ENCODE measurements at places on chromosomes 6 and 20.

GRCh38 chr6:72651174-72651573, 29.3 kb downstream of the KCNQ5 start:
- H3K36me3 ChIP-seq, result peaks cover 6% of the 10 kb centered on the region
- DNase-seq, result no peak
- H3K4me1 ChIP-seq, result peaks cover 36% of the 10 kb centered on the region
- no peak overlapping the region for H3K4me3 ChIP-seq

- no peak overlapping the region for H3K27ac ChIP-seq
- H3K4me1 ChIP-seq, result no peaks in the 10 kb centered on the region
- H3K27me3 ChIP-seq, result peaks cover 10% of the 10 kb centered on the region
- no peak for DNase-seq
Observed at GRCh38 chr6:12804952-12805645, 88.5 kb downstream of the PHACTR1 start.

GRCh38 chr6:47439348-47439668, 38.3 kb upstream of the CD2AP start:
- H3K27ac ChIP-seq, result no peak overlapping the region
- no peak overlapping the region for H3K4me3 ChIP-seq
- DNase-seq, result no peak
- peaks cover 33% of the 10 kb centered on the region for H3K4me1 ChIP-seq
- H3K27me3 ChIP-seq, result peaks cover 2% of the 10 kb centered on the region

GRCh38 chr20:19660808-19661378, 97.2 kb upstream of the RIN2 start:
- H3K27me3 ChIP-seq, result peaks cover 19% of the 10 kb centered on the region
- DNase-seq, result no peak
- no peaks in the 10 kb centered on the region for H3K36me3 ChIP-seq

- no peak overlapping the region for H3K4me3 ChIP-seq
- no peak overlapping the region for H3K27ac ChIP-seq
- H3K27me3 ChIP-seq, result no peaks in the 10 kb centered on the region
- H3K36me3 ChIP-seq, result peaks cover 20% of the 10 kb centered on the region
- DNase-seq, result no peak
Observed at GRCh38 chr20:2123720-2124119, 22.1 kb downstream of the STK35 start.

DNA sequence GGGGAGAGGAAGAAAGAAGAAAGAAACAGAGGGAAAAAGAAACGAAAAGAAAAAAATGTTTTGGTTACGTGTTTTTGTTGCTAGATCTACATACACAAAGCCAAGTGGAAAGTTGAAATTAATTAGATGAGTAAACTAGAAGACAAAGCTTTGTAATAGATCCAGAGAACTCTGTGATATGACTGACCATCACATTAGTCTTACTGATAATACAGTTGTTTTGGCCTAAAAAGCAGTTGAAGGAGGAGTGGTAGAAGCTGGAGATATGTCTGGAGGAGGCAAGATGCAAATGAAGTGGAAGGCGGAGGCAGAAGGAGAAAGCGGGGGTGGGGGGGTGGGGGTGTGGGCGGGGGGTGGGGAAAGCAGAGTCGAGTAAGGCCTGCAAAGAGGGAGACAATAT, 500.1 kb upstream of the ID4 start:
- no peaks in the 10 kb centered on the region for H3K27me3 ChIP-seq
- no peak for DNase-seq
- H3K27ac ChIP-seq, result no peak overlapping the region
- H3K4me1 ChIP-seq, result no peaks in the 10 kb centered on the region

DNA sequence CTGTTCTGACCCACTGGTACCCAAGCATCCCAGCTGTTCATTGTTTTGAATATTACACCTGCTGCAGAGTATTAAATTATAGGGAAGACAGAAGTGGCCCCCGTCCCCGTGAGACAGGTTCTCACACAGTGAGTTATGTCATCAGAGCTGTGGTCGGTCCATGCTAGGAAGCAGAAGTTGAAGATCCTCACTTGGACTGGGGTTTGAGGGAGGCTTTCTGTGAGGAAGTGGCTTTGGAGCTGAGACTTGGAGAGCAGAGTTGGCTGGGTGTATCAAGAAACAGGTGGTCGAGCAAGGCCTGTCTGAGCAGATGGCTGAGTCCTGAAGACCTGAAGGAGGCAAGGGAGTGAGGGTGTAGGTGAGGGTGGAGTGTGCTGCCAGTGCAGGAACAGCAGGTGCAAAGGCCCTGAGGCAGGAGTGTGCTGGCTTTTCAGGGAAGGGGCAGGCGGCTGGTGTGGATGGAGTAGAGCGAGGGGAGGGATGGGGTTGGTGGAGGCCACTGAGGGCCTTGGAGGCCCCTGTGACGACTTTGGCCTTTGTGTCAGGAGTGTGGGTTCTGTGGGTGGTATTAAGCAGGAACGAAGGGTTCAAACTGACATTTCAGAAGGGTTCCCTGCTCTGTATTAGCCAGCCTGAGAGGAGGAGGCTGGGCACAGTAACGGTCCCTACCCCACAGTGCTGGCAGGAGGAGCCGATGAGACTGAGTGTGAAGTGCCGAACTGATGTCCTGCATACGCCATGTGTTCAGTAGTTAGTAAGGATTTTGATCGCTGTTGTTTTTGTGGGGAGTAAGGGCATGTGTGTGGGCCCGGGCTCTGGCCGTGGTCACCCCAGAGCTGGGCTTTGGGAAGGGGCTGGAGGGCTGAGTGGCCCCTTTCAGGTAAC, 11.8 kb downstream of the SRC start:
- peak overlapping the region; percentile 79 for H3K27ac ChIP-seq
- H3K4me1 ChIP-seq, result peaks cover 24% of the 10 kb centered on the region
- no peaks in the 10 kb centered on the region for H3K36me3 ChIP-seq
- H3K27me3 ChIP-seq, result no peaks in the 10 kb centered on the region

DNA sequence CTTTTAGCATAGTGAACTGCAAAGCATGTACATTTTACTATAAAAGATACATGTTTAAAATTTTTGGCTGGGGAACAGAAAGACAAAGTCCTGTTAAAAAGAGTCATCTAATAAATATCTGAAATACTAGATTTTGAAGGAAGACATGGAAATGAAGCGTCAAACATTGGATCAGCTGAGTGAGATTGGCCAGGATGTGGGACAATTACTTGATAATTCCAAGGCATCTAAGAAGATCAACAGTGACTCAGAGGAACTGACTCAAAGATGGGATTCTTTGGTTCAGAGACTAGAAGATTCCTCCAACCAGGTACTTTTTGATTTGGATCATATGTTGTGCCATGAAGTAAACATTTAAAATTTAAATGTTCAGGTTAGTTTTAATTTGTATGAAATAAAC, 162.3 kb downstream of the UTRN start:
- H3K4me1 ChIP-seq, result peaks cover 2% of the 10 kb centered on the region
- peaks cover 38% of the 10 kb centered on the region for H3K36me3 ChIP-seq
- H3K27ac ChIP-seq, result no peak overlapping the region
- H3K27me3 ChIP-seq, result no peaks in the 10 kb centered on the region

- no peaks in the 10 kb centered on the region for H3K36me3 ChIP-seq
- no peak overlapping the region for H3K4me3 ChIP-seq
- peaks cover 11% of the 10 kb centered on the region for H3K4me1 ChIP-seq
- peaks cover 38% of the 10 kb centered on the region for H3K27me3 ChIP-seq
- no peak overlapping the region for H3K27ac ChIP-seq
Observed at GRCh38 chr20:63257629-63258028, 3.4 kb upstream of the NKAIN4 start.

DNA sequence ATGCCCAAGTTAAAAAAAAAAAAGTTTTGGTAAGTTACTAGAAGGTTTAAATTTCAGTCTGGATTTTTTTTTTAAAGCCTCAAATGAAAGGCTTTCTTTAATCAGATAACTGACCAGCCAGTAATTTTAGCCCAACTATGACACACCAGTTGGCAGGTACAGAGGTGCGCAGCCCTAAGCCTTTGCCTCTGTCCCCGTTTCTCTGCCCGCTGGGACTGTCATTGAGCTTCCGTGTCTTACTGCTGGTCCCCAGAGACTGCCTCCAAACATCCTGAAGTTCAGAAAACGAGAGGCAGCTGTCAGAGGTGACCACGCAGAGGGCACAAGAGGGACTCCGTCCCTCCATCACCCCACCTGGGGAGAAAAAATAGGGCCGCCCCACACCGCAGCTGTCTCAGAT, 118.2 kb downstream of the RPS12 start:
- no peak overlapping the region for H3K4me3 ChIP-seq
- DNase-seq, result no peak
- H3K36me3 ChIP-seq, result no peaks in the 10 kb centered on the region
- no peak overlapping the region for H3K27ac ChIP-seq

DNA sequence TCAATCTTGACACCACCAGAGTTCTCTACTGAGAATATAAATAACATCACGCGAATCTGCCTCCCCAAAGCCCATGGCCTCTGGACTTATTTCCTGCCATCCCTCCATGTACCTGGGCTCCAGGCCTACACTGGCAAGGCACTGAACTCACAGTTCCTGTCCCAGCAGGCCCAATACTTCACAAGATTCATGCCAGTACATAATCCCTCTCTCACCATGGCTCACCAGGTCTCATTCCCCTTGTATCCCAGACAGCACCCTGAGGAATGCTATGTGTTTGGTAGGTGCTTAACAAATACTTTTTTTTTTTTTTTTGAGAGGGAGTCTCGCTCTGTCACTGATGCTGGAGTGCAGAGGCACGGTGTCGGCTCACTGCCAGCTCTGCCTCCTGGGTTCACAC, 1.9 kb downstream of the KIF16B start:
- no peak for DNase-seq
- peaks cover 29% of the 10 kb centered on the region for H3K4me1 ChIP-seq
- H3K27me3 ChIP-seq, result no peaks in the 10 kb centered on the region
- H3K27ac ChIP-seq, result no peak overlapping the region
- H3K4me3 ChIP-seq, result no peak overlapping the region
- peaks cover 1% of the 10 kb centered on the region for H3K36me3 ChIP-seq

Measured in memory B cell (primary cell).